ENCODE measurements at places on chromosomes 4 and X. TPM values are rescaled to one million over a fixed set of nuclear protein-coding genes. Genes with fewer than 3 reads are reported as not detected.

The BMPR1B gene
- total RNA-seq: not detected

The BMX gene
- 1.4 TPM for total RNA-seq

DNA sequence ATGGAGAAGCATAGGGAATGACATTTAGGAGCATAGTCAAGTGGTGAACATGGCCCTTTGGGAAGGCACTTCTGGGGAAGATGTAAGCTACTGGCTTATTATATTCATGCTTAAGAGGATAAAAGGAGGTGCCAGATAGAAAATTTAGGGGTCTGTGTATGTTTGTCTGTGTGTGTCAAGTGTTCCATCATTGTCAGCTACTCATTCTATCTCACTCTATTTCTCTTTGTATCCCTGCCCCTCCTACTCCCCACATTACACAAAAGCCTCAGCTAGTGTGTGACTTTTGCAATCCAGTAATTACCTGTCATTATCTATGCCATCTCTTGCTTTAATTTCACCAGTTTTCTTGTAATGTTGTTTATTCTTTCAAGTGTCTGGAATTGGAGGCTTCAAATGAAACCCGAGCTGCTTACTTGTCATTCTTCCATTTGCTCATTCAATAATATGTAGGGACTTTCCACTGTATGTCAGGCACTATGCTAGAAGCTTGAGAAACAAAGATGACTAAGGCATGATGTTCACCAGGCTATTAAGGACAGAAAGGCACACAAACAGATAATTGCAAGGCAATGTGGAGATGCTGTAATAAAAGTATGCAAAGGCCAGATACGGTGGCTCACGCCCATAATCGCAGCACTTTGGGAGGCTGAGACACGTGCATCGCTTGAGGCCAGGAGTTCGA is 229.8 kb upstream of the TEX13C start:
- DNase-seq: no peak

DNA sequence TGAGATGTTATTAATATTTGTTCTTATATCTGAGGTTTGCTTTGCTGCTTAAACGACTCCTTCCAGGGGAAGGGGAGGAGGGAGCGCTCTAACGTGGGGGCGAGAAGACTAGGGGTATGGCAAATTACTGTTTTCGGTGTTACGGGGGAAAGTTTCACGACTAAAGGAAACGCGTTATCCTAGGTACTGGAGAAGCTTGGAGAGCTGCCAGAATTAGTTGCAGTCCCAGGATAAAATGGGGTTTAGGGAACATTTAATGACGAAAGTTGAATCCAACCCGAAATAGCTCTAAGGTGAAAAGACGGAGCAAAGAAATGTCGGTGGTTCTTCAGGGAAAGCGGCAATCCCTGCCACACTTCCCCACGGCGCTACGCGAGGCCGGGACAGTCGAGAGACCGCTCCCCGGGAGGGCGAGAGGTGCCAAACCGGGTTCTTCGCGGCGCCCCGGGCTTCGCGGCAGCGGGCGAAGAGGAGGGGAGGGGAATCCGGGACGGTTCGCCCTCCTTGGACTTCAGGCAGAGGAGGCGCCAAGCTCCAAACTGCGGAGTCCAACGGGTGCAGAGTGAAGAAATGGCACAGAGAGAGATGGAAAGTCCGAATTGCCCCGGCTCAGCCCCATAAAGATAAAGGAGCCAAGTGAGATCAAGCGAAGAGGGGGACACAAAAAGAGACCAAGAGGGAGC is 724 bp downstream of the THOC2 start:
- peak; percentile 19 for DNase-seq

DNA sequence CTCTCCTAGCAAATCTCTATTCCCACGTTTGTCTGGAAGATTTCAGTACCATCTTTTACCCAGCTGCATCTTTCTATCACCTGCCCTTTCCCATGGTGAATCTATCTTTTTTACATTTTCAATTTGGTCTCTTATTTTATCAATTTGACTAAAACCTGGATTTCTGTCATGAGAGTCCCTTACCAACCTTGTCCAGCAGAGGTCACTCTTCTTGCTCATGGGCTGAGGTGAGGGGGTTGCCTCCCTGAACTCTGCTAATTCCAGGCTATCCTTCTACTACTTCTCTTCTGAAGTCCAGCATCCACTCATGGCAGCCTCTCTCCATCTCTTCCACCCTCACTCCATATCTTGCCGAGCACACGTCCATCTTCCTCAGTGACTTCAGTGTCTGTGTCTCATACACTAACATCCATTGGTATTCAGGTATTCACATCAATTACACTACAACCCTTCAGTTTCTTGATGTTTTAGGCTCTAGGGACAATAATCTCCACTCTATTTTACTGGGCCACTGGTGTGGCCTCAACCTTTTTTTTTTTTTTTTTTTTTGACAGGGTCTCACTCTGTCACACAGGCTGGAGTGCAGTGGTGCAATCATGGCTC is 17.8 kb upstream of the ZNF827 start:
- DNase-seq: peak; percentile 56
